ENCODE measurements at places on chromosomes 2 and 18.
A peak's percentile ranks its signal among the peaks of the same experiment; 100 is the strongest.

DNA sequence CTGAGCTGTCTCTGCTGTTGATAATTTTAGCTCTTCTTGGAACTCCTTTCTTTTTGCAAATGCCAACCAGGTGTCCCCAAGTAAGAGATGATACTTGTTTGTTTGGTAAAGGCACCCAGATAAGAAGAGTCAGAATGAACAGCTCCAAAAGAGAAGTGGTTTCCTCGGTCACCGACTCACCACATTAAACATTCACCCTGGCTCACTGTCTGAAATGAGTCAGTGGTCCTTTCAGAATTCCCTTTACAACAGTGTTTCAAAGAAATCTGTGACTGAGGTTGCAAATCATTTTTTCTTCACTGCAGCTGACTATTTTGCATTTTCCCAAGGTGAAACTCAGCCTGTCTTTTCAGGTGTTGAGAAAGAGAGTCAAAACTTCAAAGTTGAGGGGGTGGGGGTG lies 16.2 kb upstream of the CXCR4 start:
- DNase-seq, result no peak

DNA sequence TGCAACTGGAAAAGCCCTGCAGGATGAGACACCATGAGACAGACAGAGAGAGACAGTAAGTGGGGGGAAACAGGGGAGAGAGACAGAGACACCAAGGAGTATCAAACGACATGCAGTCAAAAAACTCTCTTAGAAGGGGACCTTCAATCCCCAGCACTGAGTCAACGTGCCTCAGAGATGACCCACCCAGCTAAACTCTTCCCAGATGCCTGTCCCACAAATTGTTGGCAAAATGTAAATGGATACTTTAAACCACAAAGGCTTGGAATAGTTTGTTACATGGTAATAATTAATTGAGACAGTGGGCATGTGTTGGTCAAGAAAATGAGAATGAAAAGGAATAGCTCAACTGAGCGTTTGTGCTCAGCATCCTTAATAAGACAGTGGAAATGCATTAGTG lies 98.3 kb downstream of the GRB14 start:
- DNase-seq, result peak; percentile 5

DNA sequence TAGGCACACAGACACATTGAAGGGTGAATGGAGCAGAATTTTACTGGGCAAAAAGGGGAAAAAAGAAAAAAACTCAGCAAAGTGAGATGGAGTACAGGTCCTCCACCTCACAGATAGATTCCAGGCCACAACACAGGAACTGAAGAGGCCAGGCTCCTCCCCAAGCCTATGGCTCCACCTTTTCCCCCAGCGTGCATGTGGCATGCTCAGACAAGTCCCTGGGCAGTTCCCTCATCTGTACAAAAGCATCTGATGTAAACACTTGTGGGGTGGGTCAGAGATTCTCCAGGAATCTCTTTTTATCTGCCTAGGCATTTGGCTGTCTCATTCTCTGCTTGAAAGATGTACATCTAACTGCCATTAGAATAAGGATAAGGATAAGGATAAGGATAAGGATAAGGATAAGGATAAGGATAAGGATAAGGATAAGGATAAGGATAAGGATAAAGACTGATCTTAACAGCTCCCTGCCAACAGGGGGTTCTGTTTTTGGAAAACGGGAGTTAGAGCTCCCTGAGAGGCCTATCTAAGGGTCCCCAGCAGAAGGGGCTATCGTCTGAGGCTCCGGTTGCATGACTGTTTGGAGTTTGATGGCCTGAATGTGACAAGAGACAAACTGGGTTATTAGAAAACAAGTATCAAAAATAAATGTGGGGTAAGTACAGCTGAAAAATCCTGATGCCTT lies 17.2 kb upstream of the ASXL3 start:
- no peak for DNase-seq

- no peak for DNase-seq
These were observed 788.5 kb upstream of the LRRTM1 start for GRCh38 chr2:81093031-81093430.

DNA sequence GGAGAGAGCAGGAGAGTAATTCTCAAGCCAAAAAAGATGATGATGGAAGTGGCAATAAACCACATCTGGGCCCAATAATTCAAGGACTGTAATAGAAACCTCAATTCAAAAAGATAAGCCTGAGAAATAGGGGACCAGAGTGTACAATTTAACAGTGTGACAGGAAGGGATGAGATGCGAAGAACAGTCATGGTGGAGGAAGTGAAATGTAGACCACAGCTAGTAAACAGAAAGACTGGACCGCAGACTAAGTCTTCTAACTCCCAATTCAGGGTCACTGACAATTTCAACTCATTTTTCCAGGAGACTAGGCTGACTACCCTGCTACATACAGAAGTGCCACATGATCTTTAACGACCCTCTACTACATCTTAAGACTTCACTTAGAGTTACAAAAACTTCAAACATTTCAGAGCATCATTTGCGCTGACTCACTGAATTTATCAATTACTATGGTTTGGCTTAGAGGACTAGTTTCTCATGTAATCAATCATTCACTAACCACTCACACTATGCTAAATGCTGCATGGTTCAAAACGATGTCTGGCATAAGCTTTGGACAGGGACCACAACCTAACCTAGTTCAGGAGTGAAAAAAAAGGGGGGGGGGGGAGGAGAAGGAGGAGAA lies 9.0 kb downstream of the CUL3 start:
- DNase-seq, result no peak

GRCh38 chr2:171566753-171567152 lies 44.5 kb downstream of the CYBRD1 start:
- no peak for DNase-seq

GRCh38 chr18:7872569-7872968 lies 305.5 kb downstream of the PTPRM start:
- no peak for DNase-seq

- no peak for DNase-seq
These were observed 117.6 kb downstream of the METTL8 start for GRCh38 chr2:171316220-171316619.

DNA sequence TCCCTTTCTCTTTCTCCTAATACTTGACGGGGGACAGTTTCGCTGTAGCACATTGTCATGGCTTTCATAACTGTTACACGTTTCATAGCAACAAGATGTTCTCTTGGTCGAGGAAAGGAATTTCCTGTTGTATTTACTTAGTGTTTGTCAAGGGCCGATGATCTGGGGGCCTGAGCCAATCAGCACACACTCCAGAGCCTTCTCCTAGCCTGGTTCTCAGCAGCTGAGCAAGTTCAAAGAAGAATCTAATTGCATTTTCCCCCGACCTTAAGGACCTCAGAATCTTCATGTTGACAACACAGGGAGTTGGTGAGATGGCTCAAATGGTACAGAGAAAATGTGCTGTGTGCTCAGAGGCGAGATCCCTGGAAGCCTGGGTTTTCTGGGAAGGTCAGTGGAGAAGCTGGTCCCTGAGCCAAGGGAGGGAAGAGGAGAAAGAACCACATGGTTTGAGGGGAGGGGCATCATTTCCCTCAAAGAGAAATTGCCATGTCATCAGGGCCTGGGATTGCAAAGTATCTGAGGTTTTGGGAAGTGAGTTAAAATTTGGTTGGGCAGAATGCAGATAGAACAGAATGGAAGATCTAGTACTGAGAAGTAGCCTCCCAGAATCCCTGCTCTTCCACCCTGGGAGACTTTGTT lies 76.9 kb upstream of the AGAP1 start:
- peak; percentile 11 for DNase-seq

DNA sequence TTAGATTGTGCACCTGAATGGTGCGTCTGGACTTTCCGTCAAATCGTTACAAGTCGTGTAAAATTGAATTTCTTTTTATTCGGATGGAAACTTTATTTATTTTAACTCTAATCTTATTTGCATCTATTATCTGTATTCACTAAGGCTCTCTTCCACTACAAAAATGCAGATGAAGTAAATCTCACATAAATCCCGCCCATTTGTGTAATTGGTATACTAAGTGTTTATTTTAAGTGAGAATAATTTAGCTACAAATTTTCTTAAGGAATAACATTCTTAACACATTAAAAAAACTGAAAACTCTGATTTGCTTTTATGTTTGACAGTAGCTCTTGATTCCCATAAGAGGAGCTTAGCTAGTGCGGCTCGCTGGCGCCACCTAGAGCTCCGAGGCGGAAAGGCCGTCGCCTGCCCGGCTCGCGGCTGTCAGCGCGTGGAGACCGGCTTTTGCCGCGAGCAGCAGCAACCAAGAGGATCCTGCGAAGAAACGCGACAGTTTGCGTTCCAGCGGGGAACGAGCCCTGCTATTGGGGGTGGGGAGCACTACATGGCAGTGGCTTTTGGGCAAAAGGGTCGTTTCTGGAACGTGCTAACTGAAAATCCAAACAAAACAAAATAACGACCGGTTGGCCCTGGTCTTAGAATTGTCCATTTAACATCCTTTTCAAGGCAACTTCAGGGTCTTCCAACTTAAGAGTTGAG lies 6.7 kb downstream of the SP9 start:
- DNase-seq, result peak; percentile 60

DNA sequence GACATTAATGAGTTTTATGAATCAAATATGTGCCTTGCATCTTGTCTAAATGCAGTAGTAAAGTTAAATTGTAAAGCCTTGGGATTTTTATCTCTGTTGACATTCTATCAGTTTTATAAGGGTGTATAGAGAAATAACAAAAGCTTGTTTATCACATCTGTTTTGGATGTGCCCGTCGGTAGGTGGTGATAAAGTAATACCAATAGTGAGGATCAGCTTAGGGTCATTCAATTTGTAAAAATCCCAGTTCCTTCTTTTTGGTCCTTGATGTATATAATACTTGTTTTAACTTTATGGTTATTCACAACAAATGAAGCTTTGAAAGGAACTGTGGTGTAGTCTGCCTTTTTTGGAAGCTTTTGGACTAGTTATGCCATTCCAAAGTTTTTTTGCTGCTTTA lies 12.6 kb downstream of the UBE2E3 start:
- DNase-seq, result no peak

All from astrocyte of the cerebellum (primary cell).